ENCODE measurements at places on chromosomes 11 and 22.

DNA sequence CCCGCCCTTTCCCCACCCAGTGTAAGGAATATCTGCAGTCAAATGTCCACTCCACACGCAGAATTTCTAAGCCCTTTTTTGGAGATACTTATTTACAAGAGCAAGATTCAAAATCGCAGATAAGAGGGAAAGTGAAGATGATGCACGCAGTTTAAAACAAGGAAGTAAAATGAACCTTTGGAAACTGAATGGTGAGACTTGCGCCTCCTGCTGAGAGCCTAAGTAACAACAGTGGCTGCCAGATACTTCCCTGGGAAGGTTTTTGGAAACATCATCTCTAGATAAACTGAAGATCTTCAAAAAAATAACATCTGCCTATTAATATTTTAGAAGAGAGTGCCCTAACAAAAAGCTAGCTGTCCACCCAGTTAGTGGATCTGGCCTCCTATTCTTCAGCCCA is 963.1 kb upstream of the FAT3 start:
- no peak for DNase-seq

DNA sequence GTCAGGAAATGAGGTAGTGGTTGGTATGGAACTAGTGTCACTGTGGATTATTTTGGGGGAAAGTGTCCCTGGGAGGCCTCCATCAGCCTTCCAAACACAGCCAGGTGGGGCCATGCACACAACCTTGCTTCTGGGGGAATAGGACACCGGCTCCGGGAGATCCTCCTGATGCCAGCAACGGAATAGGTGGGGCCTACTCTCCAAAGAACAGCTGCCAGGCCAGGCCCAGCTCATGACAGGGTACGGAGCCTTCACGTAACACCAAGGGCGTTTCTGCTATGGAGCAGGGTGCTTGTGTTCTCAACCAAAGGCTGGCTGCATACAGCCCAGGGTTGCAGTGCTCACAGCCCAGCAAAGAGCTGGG is 30.6 kb upstream of the LINC01488 start:
- no peak for DNase-seq

DNA sequence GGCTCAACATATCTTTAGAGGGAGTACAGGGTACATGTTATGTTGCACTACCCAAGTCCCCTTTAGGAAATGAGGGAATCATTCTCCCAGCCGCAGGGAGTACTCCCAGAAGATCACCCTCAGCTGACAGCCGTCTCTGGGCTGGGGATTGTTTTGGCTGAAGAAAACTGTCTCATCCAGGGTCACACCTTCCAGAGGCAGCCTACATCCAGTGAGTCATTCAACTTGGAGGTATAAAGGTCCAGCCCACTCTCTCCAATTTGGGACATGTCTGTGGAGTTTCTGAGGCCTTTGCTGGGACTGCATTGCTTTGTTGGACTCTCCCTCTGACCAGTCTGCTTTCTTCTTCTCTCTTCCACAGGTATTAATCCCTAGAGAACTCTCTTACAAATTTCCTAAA is 42.1 kb downstream of the RASSF10 start:
- DNase-seq, result no peak

DNA sequence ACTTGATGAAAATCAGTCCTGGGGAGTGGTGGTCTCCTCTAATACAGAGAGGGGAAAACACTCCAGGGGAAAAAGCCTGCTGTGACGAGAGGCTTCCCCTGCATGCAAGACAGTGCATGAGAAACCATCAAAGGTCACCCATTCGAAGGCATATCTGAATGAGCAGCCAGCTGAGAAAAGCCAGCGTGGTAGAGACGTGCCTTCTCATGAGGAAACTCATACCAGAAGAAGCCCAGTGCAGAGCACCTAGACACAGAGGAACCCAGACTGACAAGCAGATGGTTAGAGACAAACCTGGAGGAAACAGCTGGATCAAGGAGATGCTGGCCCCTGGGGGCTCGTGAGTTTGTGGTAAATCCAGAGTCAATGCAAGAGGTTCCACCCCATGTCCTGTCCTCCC is 534.8 kb downstream of the BRD1 start:
- no peak for DNase-seq

DNA sequence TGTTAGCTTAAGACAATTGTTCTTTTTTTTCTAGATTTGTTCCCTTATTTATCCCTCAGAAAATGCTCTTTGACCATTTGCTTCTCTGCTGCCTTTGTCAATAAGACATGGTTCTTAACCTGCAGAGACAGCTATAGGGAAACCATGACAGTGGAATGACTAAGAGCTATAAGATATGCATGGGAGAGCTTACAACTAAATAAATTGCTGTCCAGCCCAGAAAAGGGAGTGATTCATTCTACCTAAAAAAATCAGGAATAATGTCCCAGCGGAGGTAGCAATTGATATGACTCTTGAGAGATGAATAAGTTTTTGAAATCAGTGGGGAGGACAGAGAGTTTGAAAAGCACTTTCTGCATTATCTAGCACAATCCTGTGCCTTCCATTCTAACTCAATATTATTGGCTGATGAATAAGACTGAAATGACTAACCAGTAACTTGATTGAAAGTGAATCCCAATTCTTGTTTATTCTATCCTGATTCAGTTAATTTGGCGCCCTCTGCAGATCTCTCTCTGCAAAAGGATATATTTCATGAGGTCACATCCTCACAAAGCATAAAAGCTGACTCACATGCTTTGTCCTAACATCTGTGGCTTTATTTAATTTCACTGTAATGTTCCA is 680.5 kb upstream of the API5 start:
- DNase-seq, result peak; percentile 27

DNA sequence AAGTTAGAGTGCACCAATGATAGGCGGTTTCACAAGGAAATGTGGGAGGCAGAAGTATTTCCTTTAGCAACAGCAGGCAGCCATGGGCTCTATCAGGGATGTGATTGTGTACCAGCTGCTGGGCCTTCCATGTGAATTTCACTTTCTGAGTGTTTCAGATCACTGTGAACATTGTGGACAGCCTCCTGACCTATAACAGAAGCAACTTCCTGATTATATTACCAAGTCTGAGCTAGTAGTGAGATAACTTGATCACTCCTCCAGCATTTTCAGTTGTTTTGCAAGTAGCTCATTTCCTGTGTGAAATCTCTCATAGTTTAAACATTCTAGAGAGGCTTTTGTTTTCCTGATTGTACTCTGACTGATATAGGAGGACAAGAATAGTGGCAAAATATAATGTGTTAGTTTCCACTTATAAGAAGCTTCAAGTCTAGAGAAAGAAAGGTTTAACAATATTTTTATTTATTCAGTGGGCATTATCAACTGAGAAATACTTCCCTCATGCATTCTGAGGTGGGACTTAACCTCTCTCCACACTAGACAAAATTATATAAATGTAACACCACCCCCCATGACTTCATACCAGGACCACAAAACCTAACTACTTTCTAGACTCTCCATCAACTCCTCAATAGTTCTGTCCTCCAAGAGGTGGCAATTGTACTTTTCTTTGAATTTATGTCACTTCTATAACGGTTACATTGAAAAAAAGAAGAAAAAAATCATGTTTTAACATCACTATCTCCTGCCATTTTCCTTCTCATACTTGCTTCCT is 184.2 kb upstream of the LUZP2 start:
- DNase-seq, result no peak

DNA sequence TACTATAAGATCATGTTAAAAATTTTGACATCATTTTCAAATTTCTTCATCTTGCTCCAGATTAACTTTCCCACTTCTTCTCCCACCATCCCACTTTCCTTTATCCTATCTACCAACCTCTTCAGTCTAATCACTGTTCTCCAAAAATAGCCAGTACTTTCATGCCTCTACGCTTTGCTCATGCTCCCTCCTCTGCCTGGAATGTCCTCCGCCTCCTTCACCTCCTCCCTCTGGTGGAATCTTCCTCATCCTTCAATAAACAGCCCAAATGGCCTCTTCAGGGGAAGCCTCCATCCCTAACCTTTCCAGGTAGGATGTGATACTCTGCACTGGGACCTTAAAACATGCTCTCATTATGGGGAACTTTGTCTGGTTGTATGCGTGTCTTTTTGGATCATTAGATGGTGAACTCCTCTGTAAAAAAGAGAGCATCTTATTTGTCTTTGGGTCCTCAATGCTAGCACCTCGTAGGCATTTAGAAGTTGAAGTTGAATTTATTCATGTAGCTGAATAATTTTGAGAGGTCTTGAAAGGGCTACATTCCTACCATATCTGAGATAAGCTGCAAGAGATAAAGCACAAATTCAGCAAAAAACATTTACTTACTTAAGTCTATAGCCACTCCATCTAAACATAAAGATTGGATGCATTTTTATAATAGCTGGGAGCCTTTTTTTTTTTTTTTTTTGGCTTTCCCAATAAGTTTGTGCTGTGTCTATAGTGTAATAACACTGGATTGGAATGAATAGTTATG is 8.0 kb upstream of the CSRP3 start:
- no peak for DNase-seq

Data from DMS153 (cell line).